GM12892 (cell line): ENCODE measurements at places on chromosomes 5 and 9.

DNA sequence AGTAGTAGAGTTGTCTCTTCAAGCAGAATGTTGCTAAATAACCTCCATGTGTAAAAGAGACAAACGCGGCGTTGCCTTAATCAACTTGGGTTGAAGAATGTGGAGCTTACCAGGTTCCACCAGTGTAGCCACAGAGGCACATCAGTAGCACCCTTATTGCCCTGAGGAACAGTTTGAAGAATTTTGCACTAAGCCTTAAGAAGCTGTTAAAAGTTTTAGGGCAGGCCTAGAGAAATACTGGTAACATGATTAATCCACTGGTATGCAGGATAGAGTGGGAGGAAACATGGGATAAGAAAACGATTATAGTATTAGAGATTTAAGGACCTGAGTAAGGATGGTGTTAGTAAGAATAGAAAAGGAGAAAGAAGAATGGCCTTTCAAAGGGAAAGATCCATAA, 100.6 kb downstream of the ZCCHC7 start:
- no peak for DNase-seq

DNA sequence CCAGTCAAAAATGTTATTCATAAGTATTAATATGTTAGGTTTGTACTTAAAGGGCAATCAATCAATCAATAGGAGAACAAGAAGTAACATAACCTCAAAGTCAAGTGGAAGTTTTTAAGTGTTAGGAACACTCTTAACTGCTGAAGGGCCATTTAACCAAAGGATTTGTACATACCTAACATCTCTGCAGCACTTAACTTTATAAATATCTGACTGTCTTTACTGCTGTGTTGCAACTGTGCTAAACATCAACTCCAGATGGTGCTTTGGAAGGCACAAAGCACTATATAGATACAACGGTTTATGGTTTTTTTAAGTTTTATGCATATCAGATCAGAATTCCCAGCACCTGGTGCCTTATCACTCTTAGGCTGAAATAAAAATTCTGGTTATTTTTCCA, 604.9 kb upstream of the PTGER4 start:
- no peak for DNase-seq

DNA sequence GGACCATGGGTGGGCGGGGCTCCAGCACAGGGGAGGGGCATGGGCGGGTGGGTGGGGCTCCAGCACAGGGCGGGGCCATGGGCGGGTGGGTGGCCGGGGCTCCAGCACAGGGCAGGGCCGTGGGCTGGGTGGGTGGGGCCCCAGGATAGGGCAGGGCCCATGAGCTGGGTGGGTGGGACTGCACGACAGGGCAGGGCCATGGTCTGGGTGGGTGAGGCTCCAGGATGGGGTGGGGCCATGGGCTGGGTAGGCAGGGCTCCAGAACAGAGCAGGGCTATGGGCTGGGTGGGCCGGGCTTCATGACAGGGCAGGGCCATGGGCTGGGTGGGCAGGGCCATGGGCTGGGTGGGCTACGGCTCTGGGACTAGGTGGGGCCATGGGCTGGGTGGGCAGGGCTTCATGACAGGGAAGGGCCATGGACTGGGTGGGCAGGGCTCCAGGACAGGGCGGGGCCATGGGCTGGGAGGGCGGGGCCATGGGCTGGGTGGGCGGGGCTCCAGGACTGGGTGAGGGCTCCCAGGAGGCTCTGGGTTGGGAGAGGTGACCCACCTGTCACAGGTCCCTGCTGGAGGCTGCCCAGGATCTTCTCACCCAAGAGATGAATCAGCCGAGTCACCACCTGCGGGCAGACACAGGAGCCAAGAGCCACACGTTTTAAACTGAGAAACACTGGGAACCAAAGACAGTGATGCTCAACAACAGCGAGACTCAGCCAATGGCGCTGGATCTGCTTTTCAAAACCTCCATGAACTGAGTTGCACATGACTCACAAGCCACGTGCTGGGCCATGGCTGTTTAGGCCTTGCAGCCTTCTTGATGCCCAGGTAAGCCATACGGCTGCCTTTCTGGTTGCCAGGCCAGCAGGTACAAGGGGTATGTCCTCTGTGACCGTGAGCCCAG, 33.6 kb upstream of the NSMF start:
- DNase-seq: peak; percentile 55

DNA sequence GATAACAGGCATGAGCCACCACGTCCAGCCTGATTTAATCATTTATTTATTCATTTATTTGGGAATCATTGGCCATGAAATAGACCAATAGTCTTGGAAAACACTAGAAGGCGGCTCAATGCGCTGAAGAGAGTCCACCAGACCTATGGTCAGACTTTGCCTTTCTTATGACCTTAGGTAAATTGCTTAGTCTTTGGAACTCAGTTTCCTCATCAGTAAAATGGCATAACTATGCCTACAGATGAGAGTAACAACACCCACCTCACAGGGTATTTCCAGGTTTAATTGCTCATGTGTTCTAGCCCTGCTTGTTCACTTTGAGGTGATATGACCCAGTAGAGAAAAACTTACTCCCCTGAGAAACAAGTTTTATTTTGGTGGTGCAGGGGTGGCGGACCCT, 38.2 kb upstream of the CPEB4 start:
- no peak for DNase-seq

DNA sequence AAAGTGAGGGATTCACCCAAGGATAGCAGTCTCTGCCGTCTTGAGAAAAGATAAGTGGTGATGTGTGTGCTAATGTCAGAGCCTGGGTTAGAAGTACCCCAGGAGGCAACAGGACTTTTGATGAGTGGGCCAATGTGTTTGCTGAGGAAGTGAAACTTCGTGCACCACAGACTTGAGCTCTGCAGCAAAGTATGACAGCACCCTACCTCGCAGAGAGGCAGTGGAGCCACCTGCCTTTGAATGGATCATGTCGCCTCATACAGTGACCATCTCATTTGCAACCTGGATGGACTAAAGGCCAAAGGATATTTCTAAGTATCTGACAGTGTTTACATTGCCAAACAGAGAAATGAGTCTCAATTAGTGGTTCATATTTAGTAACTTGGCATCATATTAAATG, 593.9 kb upstream of the GRAMD2B start:
- no peak for DNase-seq

- DNase-seq: no peak
Observed at GRCh38 chr5:14705556-14705955, 41.0 kb downstream of the OTULIN start.

- no peak for DNase-seq
Observed at GRCh38 chr5:40736103-40736875, 19.5 kb downstream of the TTC33 start.

- no peak for DNase-seq
Observed at GRCh38 chr9:128771094-128771721, 519 bp downstream of the ZER1 start.

DNA sequence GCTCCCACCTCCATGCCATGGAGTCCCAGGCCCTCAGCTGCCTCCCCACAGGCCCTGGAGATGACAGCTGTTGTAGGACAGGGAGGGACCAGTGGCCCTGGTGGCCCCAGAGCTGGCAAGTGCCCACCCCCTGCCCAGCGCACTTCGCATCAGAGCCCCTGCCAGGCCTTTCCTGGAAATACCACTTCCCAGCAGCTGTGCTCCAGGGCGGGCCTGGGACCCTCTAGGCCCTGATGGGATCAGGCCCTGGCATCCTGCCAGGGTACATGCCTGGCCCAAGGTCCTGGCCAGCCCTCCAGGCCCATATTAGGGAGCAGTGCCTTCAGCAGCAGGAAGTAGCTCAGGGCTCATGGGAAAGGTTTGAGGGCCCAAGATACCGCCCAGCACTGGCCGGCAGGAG, 2.5 kb downstream of the KCNT1 start:
- no peak for DNase-seq
